ENCODE measurements at places on chromosomes 16 and 17.
A peak's percentile ranks its signal among the peaks of the same experiment; 100 is the strongest.

- DNase-seq: no peak
Measured at GRCh38 chr16:56888806-56889205, 23.8 kb downstream of the SLC12A3 start.

GRCh38 chr17:40926341-40926740 is 11.1 kb downstream of the KRT23 start:
- DNase-seq: no peak

DNA sequence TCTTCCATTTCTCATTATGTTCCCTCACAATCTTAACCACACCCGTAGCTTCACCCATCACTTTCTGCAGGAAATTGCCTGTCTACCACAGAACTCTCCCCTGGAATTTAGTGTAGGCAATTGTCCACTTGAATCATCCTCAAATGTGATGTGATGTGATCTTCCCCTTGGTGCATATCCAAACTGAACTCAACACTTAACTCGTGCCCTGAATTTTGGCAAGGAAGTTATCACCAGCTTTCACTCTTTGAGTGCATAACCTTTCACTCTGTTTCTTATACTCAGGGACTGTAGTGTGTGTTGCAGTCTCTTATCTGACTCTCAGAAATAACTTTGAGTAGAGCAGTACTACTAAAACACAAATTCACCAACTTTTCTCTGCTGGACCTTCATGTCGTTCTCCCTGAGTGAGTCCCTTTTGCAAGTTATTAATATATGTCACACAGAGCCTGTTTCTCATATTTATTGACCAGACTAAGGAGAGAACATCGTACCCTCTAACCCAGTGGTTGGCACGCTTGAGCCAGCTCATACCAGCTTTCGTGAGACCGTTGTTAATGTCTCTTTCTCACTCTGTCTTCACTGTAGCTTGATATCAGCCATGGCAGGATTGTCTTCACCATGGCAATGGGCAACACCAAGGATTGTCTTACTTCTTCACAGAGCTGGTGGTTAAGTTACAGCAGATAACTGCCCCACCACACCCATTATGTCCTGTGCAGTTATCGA is 558.9 kb upstream of the HSBP1 start:
- no peak for DNase-seq

DNA sequence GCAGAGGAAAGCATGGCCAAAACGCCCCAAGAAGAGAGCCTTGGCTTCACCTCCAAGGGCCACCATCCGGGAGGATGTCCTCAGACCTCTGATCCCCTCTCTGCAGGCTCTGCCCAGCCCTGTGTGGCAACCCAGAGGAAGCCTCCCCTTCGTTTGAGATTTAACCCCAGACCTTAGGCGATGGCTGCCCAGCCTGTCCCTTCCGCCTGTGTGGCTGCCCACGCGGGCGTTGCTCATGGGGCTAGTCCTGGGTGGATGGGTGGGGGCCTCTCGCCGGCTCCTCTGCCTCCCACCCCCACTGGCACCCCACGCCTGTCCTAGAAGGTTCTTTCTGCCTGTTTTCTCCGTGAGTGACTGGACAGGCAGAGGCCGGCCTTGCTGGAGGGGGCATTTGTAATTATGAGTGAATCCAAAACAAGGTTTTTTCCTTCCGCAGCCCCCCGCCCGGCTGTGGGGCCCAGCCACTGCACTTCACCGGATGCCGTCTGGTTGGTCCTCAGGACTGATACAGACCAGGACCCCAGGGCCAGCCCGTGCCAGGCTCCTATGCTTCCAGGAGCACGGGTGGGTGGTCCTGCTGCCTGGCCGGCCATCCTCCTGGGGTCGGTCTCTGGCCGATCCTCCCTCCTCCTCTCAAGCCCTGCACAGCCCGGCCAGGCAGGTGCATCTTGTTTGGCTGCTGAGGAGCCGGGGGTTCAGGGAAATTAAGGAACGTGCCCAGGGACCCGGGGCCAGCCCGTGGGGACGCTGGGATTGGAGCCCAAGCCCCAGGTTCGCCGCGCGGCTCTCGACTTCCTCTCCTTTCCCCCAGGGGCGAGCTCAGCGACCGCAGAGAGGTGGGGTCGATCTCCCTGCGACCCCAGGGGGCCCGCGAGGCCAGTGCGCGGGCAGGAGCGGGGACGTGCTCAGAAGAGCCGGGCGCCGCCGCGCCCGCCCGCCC is at the start of gene TMEM235:
TMEM235 (plus strand) TSS at position 636 of the 940 bp plus-strand sequence. CDS start 393 bp downstream, outside the sequence.
- no peak for DNase-seq

- DNase-seq: no peak
Measured at GRCh38 chr16:13992976-13993375, 73.0 kb downstream of the ERCC4 start.

DNA sequence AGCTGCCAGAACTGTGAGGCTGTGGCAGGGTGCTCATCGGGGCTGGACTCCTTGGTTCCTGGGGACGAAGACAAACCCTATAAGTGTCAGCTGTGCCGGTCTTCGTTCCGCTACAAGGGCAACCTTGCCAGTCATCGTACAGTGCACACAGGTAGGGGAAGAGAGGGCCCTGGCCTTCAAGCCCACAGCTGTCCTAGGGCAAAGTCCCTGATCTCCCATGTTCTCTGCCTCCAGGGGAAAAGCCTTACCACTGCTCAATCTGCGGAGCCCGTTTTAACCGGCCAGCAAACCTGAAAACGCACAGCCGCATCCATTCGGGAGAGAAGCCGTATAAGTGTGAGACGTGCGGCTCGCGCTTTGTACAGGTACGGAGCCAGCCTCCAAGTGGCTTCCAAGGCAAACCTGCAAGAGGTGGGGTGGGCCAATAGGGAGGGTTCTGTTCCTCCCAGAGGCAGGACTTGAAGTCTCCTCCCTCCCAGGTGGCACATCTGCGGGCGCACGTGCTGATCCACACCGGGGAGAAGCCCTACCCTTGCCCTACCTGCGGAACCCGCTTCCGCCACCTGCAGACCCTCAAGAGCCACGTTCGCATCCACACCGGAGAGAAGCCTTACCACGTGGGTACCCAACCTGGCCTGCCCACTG is 3.7 kb downstream of the BCL6B start:
- DNase-seq: no peak

GRCh38 chr16:2056077-2056476 is 8.3 kb downstream of the TSC2 start:
- no peak for DNase-seq

DNA sequence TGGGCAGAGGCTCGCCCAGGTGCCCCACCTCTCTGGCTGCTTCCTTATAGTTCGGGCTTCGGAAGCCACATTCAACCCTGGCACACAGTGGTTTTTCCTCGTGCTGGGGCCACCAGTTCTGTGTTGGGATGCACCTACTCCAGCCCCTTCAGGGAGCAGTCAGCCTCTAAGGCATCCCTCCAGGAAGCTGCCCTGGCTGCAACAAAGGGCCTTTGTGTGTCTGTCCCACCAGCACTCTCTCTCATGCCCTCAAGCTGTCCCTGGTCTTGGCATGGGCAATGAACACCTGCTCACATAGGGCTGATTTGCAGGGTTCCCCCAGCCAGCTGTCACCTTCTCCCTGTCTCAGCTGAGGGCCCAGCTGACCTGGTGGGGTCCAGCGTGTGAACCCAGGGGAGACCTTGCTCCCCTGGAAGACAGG is 754 bp upstream of the NOXO1 start:
- no peak for DNase-seq

GRCh38 chr16:10040136-10041080 is 141.8 kb downstream of the GRIN2A start:
- DNase-seq: no peak

DNA sequence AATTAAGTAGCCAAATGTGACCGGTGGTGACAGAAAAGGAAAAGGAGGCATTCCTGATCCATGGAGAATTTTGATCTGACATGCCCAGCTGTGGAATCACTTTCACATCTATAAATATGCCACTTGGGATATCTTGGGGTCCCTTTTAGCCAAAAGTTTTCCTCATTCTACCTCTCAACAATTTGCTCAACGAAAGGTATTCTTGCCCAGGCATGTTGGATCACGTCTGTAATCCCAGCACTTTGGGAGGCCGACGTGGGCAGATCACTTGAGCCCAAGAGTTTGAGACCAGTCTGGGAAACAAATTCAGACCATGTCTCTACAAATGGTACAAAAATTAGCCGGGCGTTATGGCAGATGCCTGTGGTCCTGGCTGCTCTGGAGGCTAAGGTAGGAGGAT is 24.3 kb downstream of the LITAF start:
- DNase-seq: no peak

GRCh38 chr17:55089256-55089655 is 120.7 kb downstream of the STXBP4 start:
- no peak for DNase-seq

DNA sequence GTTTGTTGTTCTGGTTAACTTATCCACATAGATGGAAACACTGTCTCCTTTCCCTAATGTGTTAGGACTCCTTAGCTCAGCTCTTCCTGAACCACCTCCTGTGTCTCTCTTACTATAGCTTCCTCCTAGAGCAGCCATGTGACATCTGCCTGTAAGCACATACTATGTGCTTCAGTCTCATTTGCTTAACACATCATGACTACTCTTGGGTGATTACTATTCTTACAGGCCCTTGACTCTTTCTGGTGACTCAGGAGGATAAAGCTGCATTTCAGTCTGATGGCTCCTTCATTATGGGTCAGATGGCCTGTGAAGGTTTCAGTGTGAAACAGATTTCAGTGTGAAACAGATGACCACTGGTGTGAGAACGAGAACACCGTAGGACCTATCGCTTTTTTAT is 320 bp upstream of the KRTAP4-2 start:
- DNase-seq: no peak

DNA sequence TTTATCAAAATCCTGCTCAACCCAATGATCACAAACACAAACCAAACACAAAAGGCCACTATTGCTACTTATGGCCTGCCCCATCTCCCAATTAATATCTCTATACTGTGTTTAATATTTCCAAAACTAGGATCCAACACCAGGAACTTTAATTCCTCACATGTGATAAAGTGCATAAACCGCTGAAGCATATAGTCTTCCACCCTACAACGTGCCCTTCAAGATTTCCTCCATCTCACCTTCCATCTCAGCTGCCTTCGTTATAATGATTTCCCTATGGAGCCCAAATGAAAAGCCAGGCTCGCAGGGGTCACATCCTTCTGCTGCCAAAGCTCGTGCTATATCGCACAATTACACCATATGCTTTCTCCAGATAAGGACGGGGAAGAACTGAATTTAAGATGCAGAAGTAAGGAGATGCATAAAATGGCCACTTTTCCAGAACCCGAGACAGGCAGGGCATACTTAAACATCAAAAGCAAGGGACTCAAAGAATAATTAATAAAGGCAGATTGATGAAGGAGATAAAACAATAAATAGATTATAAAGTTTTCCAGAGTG is 1.8 kb downstream of the MYH10 start:
- DNase-seq: no peak

DNA sequence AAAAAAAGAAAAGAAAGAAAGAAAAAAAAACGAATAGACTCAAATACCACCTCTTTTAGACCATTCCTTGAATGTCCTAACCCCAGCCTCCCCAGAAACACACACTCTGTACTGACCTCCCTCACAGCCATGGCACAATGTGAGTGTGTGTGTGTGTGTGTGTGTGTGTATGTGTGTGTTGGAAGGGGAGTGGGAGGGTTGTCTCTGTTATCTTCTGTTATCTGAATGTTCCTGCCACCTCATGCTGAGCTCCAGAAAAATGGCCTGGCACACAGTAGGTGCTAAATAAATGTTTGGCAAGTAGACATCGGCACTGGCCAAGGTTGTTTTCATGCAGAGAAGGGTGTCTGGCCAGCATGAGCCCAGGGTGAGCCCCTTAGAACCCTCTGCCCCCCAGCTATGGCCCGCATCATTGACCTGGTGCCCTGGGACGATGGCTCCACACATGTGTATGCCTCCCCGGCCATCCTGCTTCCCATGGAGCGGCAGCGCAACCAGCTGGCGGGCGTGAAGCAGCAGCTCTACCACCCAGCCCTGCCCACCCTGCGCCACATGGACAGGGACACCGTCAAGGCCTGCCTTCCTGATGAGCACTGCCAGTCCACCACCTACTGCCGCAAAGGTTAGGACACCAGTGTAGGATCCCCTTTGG is 6.6 kb upstream of the CNGB1 start:
- no peak for DNase-seq

DNA sequence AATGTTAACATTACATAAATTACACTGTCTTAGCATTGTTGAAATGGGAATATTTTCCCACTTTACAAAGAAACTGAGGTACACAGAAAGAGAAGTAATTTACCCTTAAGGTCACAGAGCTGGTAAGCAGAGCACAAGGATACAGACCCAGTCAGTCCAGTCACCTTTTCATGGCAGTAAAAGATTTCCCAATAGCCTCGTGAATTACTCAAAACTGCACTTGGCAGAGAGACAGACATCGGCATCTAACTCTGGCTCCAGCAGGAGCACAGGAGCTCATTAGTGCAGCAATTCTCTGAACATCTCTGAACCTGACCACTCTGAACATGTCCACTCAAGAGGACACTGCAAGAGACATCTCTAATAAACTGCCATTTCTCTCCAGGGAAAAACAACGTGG is 3.1 kb downstream of the TEX2 start:
- DNase-seq: no peak

GRCh38 chr17:42520540-42520951 is 15.5 kb upstream of the NAGLU start:
- no peak for DNase-seq

DNA sequence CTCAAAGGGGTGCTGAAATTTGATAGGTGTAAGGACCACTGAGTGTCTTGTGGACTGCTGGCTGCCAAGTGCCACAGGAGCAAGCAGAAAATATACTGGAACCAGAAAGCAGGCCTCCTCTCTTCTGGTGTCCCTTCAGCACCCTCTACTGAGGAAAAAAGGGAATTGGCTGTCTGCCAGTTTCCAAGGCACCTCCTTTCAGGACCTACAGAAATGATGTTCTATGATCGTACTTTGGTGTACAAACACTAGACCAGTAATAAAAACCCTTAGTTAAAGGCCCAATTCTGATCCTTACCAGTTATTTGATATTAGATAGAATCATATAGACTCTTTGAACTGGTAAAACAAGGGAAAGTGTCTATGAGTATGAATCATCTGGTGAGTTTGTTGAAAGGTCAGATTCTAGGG is 35.8 kb upstream of the BCAS3 start:
- DNase-seq: peak; percentile 26

GRCh38 chr17:43769426-43769825 is 9.4 kb downstream of the DUSP3 start:
- DNase-seq: no peak

GRCh38 chr16:79648826-79649225 is 48.3 kb upstream of the MAF start:
- DNase-seq: no peak

DNA sequence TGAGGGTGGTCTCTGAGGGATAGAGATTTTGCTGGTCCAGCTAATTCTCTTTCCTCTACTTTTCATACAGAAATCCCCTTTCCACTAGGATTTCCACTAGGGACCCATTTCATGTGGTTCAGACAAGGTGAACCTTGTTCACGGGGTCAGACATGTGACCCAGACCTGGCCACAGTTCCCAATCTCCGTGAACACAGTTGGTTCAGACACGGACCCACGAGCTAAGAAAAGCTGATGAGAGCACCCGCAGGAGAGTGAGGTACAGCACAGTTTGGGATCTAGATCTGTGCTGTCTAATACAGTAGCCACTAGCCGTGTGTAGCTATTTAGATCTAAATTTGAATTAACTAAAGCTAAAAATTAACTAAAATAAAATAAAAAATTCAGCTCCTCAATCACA is 88.1 kb downstream of the AXIN2 start:
- DNase-seq: no peak

Data from stimulated activated CD4-positive, alpha-beta T cell treated with anti-CD3 and anti-CD28 coated beads, Interleukin-2, amount 100 ng/mL, for 4 hours (primary cell).